T-helper 2 cell treated with Interferon-gamma antibody and Interleukin-4, amounts not matched to agents 5 μg/mL and 100 μg/mL, for 36 hours (primary cell): ENCODE measurements at places on chromosomes 7 and 10.
A peak's percentile ranks its signal among the peaks of the same experiment; 100 is the strongest.

GRCh38 chr10:79101560-79102497 lies 33.1 kb downstream of the ZMIZ1 start:
- no peak overlapping the region for H3K27ac ChIP-seq
- no peak for DNase-seq
- H3K27me3 ChIP-seq = no peaks in the 10 kb centered on the region
- no peak overlapping the region for H3K4me3 ChIP-seq
- H3K36me3 ChIP-seq = no peaks in the 10 kb centered on the region
- peaks cover 12% of the 10 kb centered on the region for H3K4me1 ChIP-seq

- H3K27me3 ChIP-seq = peaks cover 14% of the 10 kb centered on the region
- H3K36me3 ChIP-seq = no peaks in the 10 kb centered on the region
- no peak overlapping the region for H3K27ac ChIP-seq
- H3K4me3 ChIP-seq = no peak overlapping the region
- no peaks in the 10 kb centered on the region for H3K4me1 ChIP-seq
Observed at GRCh38 chr7:140544388-140544826, 65.1 kb upstream of the MKRN1 start.

GRCh38 chr7:52423251-52423650 lies 612.2 kb upstream of the POM121L12 start:
- no peaks in the 10 kb centered on the region for H3K4me1 ChIP-seq
- H3K4me3 ChIP-seq = no peak overlapping the region
- no peaks in the 10 kb centered on the region for H3K27me3 ChIP-seq
- H3K36me3 ChIP-seq = no peaks in the 10 kb centered on the region
- H3K27ac ChIP-seq = no peak overlapping the region
- no peak for DNase-seq

GRCh38 chr7:129828989-129829736 lies 123.6 kb downstream of the UBE2H start:
- H3K4me3 ChIP-seq = peak overlapping the region; percentile 65
- H3K4me1 ChIP-seq = peaks cover 20% of the 10 kb centered on the region
- no peaks in the 10 kb centered on the region for H3K27me3 ChIP-seq
- peaks cover 3% of the 10 kb centered on the region for H3K36me3 ChIP-seq
- H3K27ac ChIP-seq = no peak overlapping the region
- DNase-seq = no peak

DNA sequence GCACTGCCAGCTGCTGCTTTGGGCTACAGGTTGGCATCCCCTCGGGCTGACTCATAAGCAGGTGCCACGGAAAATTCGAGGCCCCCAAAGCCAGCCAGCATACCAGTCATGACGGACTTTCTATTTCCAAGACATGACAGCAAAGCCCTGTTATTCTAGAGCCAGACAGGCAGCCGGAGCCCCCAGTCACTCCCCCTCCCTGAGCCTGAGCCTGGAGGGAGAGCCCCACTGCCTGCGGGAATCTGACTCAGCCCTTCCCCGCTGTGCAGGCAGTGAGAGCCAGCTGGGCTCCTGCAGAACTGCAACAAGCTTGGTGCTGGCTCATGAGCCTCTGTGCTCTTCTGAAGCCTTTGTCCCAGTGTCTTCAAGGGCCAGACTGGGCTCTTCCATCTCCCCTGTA lies 15.8 kb downstream of the BTBD16 start:
- H3K27me3 ChIP-seq = no peaks in the 10 kb centered on the region
- no peaks in the 10 kb centered on the region for H3K36me3 ChIP-seq
- H3K27ac ChIP-seq = no peak overlapping the region
- no peak overlapping the region for H3K4me3 ChIP-seq
- DNase-seq = no peak

- no peaks in the 10 kb centered on the region for H3K4me1 ChIP-seq
- H3K4me3 ChIP-seq = no peak overlapping the region
- H3K36me3 ChIP-seq = no peaks in the 10 kb centered on the region
Observed at GRCh38 chr10:124089859-124090258, 3.5 kb downstream of the CHST15 start.

- no peak for DNase-seq
Observed at GRCh38 chr7:102064361-102065025, 222.2 kb upstream of the SH2B2 start.

DNA sequence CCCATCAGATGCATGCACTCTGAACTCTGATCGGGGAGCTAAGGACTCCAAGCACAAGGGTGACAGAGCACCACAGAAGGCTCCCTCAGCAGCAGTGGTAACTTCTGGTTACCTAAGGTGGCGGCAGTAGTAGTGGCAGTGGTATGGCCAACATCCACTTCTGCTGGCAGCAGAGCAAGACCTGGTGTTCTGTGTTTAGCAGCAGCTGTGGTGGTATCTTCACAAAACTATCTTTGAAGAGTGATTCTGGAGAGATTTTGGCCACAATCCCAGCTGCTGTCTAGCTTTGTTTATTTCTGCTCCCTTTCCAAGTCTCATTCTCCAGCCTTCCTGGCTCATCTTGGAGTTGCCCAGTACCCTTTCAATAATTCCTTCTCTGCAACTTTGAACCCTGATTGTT lies 102.4 kb upstream of the LRGUK start:
- no peaks in the 10 kb centered on the region for H3K36me3 ChIP-seq
- no peaks in the 10 kb centered on the region for H3K4me1 ChIP-seq
- no peak overlapping the region for H3K27ac ChIP-seq

DNA sequence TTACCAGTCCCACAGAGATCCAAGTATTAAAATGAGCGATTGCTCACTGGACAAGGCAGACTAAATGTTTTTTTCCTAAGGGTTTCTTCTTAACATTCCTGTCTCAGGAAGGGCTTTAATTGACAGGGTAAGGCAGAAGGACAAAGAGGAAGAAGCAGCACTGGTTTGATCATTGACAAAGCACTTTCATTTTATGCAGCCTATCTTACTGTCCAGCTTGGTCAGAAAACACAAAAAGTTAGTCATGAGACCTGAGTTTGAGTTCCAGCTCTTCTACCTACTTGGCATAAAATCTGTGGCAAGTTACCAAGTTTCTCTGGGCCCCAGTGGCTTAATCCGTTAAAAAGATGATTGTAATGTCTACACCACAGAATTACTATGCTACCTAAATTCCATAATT lies 458.5 kb downstream of the GFRA1 start:
- no peaks in the 10 kb centered on the region for H3K36me3 ChIP-seq
- no peak overlapping the region for H3K27ac ChIP-seq
- no peaks in the 10 kb centered on the region for H3K27me3 ChIP-seq
- H3K4me1 ChIP-seq = no peaks in the 10 kb centered on the region

DNA sequence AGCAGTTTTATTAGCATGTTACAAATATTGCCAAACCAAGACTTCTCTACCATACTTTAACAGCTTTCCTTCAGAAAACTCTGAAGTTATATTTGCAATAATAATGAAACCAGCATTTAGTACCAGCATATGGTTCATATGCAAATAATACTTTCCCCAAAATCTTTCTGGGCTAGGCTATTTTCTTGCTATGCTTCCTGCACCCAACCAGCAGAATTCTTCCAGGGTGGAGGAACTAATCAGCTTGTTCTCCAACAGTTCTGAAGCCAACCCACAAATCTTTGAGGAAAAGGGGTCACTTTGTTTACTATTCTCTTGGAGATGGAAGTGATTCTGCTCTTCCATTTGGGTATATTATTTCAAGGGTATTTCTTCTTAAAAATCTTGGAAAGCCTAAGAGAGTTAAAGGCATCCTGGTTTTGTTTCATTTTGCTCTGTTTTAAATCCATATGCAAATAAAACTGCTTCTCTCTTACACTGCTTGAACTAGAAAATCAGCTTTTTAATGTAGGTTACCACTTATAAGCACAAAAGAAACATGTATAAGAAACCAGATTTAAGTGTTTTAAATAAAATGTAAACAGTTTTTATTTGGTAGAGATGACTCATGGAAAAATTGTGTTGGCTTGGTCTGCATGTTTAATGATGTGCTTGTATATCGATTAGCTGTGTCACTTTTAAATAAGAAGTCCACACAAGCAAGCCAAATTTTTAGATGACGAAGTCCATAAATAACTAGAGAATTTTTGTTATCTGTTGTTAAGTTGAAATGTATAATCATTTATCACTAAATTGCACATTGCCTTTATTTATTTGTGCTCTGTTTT lies 103.7 kb downstream of the HECTD2 start:
- no peak for DNase-seq
- no peak overlapping the region for H3K4me3 ChIP-seq
- H3K4me1 ChIP-seq = peaks cover 1% of the 10 kb centered on the region
- no peaks in the 10 kb centered on the region for H3K36me3 ChIP-seq
- H3K27me3 ChIP-seq = no peaks in the 10 kb centered on the region

DNA sequence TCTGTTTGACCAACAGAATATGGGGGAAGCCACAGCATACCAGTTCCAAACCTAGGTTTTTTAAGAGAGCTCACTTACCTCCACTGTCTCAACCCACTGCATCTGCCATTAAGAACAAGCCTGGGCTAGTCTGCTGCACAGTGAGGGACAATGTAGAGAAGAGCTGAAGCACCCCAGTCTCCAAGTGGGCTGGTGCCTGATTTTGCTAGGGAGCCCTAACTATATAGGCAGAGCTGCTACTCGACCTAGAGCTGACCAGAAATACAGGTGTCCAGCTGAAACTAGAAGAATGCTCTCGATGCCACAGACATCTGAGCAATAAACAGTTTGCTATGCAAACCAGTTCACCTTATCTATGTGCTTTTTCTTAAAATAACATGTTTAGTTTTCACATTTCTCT lies 106.9 kb upstream of the BET1 start:
- no peaks in the 10 kb centered on the region for H3K4me1 ChIP-seq
- H3K27ac ChIP-seq = no peak overlapping the region
- H3K4me3 ChIP-seq = no peak overlapping the region
- DNase-seq = no peak
- no peaks in the 10 kb centered on the region for H3K36me3 ChIP-seq

- no peaks in the 10 kb centered on the region for H3K4me1 ChIP-seq
- peaks cover 8% of the 10 kb centered on the region for H3K27me3 ChIP-seq
- no peak overlapping the region for H3K4me3 ChIP-seq
- no peaks in the 10 kb centered on the region for H3K36me3 ChIP-seq
- no peak overlapping the region for H3K27ac ChIP-seq
Observed at GRCh38 chr7:104794154-104794553, 219.9 kb upstream of the KMT2E start.

- no peaks in the 10 kb centered on the region for H3K36me3 ChIP-seq
- peak; percentile 51 for DNase-seq
- no peaks in the 10 kb centered on the region for H3K27me3 ChIP-seq
- H3K4me1 ChIP-seq = peaks cover 8% of the 10 kb centered on the region
Observed at GRCh38 chr7:116802746-116803152, 59.6 kb upstream of the CAPZA2 start.

DNA sequence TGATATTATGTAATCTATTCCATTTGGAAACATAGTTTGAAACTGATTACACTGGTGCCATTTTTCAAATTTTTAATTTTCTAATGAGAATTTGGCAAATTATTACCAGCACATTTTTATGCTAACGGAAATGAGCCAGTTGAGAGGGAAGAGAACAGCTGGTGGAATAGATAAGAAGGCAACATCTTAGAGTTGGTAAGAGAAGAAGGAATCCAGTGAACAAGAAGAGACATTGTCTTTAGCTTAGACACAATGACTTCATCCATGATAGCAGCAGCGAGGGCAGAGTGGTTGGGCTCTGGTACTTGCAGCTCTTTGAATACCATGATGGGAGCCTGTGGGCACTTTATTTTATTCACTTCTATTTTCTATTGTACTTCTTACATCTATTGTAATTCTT lies 89.6 kb downstream of the CHRM2 start:
- no peak overlapping the region for H3K4me3 ChIP-seq
- no peaks in the 10 kb centered on the region for H3K27me3 ChIP-seq
- no peak for DNase-seq
- H3K36me3 ChIP-seq = no peaks in the 10 kb centered on the region
- no peaks in the 10 kb centered on the region for H3K4me1 ChIP-seq

DNA sequence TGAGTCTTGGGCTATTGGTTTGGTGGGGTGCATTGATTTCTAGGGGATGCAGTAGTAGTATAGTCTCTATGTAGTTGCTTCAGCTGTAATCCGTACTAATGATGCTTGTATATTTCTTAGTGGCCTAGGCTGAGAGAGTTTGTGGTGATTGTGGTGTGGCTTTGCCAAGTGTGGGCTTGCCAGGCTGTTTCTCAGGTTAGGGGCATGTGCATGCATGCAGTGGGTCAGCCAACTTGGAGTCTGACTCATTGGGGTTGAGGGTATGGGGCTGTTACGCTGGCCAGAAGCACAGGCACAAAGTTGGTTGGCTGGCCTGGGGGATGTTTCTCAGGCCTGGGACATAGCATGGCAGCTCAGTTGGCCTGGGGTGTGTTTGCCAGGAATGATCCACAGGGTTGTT lies 25.7 kb upstream of the PLA2G12B start:
- peaks cover 2% of the 10 kb centered on the region for H3K36me3 ChIP-seq
- no peak for DNase-seq
- H3K27me3 ChIP-seq = no peaks in the 10 kb centered on the region
- H3K27ac ChIP-seq = no peak overlapping the region

DNA sequence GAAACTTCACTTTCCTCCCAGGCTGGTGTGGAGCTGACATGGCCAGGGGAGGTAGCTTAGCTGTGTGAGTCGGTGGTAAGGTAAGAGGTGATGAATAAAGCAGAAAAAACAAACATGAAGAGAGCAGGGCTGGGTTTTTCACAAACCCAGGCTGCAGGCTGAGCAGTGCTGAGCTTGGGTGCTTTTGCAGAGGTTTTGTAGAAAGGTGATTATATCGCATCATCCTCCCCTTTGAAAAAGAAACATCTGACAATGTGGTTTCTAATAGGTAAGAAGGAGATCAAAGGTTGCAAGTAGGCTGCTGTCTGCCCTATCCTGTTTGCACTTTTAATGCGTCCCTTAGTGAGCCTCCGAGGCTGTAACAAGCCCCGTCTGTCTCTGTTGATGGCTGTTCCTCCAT lies 69.6 kb upstream of the GRM8 start:
- no peak overlapping the region for H3K4me3 ChIP-seq
- H3K36me3 ChIP-seq = no peaks in the 10 kb centered on the region
- peaks cover 14% of the 10 kb centered on the region for H3K4me1 ChIP-seq
- DNase-seq = no peak

DNA sequence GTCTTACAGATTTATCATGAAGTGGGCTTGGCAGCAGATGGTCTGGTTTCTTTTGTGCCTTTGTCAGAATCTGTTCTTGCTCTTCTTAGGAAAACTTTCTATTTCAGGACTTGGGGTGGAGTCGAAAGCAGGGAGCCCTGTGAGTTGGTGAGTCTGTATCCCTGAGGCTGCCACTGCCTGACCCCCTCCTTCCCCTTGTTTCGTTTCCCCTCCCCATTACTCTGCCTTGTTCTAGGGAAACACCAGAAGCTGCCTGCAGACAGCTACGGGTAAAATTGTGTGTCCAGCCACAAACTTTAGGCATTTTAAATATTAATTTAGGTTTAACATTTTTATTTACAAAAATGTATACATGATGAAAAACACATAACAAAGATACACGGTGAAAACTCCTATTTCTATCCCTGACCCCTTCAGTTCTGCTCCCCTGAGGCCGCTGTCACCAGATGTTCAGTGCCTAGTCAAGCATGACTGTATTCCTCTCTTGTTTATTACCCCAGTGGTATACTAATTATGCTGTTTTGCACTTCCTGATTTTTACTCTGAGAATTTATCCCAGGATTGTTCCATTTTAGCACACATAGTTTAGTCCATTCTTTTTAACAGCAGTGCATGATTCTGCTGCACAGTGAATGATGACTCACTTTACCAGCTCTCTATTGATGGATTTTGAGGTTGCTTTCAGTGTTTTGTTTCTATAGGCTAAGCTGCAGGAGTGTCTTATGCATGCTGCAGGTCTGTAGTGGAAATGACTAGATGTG lies 9.1 kb downstream of the TSPAN14 start:
- DNase-seq = no peak
- H3K27ac ChIP-seq = peak overlapping the region; percentile 62
- peak overlapping the region; percentile 72 for H3K4me3 ChIP-seq
- H3K4me1 ChIP-seq = peaks cover 91% of the 10 kb centered on the region
